ENCODE measurements at places on chromosomes 3 and 15.

DNA sequence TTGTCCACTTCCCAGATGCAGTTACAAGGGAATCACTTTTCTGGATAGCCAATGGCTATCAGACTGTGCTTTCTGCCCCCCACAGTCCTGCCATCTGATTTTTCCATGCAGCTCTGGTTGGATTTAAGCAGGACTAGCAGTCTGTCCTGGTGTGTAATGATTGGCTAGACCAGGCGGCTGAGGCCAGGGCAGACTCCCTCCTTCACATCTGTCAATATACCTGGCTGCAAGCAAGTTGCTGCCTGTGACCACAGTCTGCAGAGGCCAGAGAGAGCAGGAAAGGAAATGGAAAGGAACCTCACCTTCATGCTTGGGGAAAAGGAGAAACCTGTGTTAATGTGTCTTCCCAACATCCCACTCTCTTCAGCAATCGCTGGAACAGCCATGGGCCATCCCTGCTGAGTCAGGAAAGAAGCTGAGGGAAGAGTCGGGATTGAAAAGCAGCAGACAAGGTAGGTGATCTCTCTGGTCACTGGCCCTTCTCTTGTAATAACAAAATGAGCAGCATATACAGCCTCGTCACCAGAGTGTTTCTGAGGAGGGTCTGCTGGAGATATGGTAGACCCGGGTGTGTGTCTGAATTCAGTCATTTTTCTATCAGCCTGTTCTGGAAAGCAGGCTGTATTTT, 126.7 kb upstream of the PHLDB2 start:
- DNase-seq: no peak

- DNase-seq: no peak
Observed at GRCh38 chr15:55628369-55628730, 40.2 kb upstream of the PYGO1 start.

GRCh38 chr3:188605905-188606304, 451.9 kb downstream of the LPP start:
- DNase-seq: no peak

- no peak for DNase-seq
Observed at GRCh38 chr3:181541414-181541813, 170.3 kb upstream of the SOX2 start.

- DNase-seq: no peak
Observed at GRCh38 chr3:100802126-100802525, 92.8 kb downstream of the TFG start.

DNA sequence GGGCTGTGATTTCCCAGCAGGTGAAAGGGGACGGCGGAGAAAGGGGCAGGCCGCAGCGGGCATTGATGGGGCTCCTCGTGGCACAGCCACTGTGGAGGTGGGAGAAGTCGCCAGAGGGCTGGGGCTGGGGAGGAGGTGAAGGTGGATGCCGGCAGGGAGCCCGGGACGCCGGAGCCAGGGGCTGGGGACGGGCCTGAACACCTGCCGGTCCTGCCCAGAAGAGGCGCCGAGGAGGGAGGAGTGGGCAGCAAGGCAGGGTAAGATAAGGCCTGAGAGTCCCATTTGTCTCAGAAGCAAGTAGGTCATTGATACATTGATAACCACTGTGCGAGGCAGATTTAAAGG, 571 bp upstream of the RARRES1 start:
- DNase-seq: no peak

- DNase-seq: no peak
Observed at GRCh38 chr15:47685141-47685870, 32.0 kb upstream of the SEMA6D start.

Data from stimulated activated CD8-positive, alpha-beta memory T cell treated with anti-CD3 and anti-CD28 coated beads, Interleukin-4, amount 100 ng/mL, for 1 hour (primary cell).